ENCODE measurements at places on chromosomes 5 and 9. TPM values are rescaled to one million over a fixed set of nuclear protein-coding genes. Genes with fewer than 3 reads are reported as not detected.

DNA sequence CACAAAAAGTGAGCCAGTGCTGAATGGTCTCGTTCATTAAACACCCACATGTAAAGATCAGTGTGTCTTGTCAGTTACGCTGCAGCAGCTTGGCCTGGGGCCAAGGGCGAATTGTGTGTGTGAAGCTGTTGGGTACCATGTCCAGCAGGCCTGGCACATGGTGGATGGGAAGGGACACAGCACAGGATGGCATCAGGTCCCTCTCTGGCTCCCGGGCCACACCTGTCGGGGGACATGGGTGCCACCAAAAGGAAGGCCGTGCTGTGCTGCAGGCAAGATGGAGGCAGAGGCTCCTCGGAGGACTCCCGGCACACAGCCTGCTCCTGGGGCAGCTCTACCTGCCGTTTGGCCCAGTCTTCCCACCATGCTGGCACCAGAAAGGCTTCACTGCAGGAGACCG, 32.0 kb downstream of the NKD2 start:
- DNase-seq, result no peak

- DNase-seq, result no peak
Observed at GRCh38 chr5:62496876-62497275, 81.7 kb upstream of the LRRC70 start.

GRCh38 chr9:106758911-106759310, 104.1 kb upstream of the ZNF462 start:
- DNase-seq, result no peak

- no peak for DNase-seq
Observed at GRCh38 chr9:116806075-116806474, 119.0 kb downstream of the TRIM32 start.

- no peak for DNase-seq
Observed at GRCh38 chr9:133759946-133760345, 21.8 kb upstream of the SARDH start.

DNA sequence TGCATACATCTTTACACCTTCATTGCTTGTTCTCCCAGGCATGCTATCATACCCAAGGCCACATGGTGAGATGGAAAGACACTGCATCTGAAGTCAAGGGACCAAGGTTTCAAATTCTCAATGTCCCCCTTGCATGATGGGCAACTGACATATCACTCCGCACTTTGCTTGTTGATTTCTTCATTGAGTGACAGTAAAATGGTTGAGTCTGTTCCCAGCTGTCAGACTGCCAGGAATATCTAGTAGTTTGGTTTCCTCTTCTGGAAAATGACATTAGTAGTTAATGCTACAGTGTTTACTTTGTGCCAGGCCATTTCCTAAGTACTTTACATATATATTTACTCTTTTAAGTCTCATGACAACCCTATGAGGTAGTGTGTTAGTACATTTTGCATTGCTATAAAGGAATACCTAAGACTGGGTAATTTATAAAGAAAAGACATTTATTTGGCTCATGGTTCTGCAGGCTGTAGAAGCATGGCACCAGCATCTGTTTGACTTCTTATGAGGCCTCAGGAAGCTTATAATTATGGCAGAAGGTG, 114.4 kb downstream of the PCSK1 start:
- no peak for DNase-seq

GRCh38 chr5:80254767-80255430, 949 bp downstream of the SERINC5 start:
- DNase-seq, result no peak

DNA sequence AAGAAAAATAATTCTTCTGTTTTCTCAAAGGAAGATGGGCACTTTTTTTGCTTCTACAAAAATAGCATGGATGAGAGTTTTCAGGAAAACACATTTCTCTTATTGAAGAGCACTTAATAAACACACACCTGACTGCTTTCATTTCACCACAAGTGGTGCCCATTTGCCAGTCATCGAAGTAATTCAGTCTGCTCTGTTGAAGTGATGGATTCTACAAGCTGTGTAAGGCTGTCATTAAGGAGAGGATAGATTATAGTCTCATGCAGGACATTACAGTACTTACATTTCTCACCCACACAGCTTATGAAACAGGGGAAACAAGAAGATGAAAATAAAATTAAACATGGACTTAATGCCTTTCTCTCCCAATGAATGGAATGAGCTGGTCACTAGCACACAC, 165.2 kb downstream of the NR2F1-AS1 start:
- no peak for DNase-seq

GRCh38 chr9:20640331-20641187, 18.3 kb upstream of the MLLT3 start:
- DNase-seq, result peak; percentile 80

- no peak for DNase-seq
Observed at GRCh38 chr9:77291714-77292113, 114.4 kb downstream of the VPS13A start.

DNA sequence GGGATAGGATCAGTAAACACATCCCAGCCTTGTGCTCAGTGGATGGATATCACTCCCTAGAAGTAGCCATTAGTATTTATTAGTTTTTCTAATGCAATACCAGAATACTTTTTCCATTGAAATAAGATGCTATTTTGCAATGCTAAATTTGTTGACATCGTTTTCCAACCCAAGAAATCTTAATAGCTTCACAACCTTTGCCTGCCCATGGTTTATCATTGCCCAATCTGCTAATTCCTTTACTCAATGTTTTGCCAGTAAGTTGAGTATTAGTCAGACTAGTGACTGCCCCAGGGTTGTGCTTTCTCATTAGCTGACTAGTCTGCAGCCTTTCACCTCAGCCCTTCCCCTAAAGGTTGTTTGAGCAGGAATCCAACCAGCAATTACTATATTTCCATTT, 62.9 kb downstream of the NREP start:
- DNase-seq, result no peak

DNA sequence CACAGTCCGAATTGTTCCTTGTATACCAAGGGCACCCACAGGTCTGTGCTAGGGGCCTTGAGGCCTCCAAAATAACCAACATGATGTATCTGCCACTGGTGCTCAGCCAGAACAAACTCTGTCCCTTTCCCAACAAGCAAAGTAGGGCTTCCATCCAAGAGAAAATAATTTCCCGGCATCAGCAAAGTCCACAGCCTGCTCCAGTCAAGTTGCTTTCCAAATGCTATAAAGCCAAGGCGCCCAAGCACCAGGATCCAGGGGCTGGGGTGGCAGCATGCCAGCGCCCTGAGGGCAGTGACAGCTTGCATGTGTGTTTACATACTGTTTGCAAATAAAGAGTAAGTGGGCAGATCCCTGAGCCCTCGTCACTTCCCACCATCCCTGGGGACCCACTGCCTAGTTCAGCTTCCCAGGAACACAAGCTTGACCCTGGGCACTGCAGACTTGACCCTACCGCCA, 155.9 kb downstream of the ERCC6L2 start:
- no peak for DNase-seq

- DNase-seq, result no peak
Observed at GRCh38 chr5:180684623-180685161, 35.3 kb upstream of the FLT4 start.

DNA sequence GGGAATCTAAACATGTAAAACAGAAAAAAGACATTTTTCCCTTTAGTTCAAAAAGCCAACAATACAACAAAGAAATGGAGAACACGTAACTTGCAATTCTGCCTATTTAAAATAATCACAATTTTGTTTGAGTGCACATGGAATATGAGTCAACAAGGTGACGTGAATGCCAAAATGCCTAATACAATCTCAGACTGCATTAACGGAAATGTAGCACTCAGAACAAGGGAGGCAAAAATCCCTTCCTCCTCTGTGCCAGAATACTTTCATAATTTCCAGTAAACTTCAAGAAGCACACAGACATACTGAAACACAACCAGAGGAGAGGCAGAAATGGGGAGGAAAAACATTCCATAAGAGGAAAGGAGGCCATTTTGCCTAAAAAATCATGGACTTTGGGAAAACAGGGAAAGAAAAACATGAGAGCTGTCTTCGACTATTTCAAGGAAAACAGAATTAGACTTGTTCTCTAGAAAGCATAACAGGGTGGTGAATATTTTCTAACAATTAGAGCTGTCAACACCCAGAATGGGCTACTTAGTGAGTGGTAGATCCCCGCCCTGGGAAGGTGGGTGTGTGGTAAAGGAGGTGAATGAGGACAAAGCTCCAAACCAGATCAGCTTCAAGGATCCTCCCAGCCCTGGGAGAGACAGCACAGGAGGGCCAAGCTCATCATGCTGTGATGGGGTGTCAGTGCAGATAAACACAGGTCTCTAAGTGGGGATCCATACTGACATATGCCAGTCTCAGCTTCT, 48.2 kb downstream of the ABCA1 start:
- DNase-seq, result no peak

DNA sequence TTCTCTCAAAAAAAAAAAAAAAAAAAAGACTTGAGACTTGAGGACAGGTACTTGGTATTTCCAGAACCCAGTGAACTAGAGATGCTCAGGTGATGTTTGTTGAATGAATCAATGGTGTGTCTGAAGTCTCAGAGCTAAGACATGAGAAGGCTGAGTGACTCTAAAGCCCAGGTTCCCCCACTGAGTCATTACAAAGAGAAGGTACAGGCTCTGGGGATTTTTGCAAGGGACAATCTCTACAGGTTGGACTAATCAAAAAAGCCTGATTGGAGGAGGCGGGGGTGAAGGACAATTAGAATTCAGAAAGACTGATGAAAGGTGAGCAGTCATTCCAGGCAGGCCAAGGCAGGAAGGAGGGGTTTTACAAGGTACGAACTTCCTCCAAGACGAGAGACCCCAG, 8.2 kb upstream of the FABP6 start:
- no peak for DNase-seq

- peak; percentile 53 for DNase-seq
Observed at GRCh38 chr9:123225374-123225813, 43.0 kb downstream of the STRBP start.

DNA sequence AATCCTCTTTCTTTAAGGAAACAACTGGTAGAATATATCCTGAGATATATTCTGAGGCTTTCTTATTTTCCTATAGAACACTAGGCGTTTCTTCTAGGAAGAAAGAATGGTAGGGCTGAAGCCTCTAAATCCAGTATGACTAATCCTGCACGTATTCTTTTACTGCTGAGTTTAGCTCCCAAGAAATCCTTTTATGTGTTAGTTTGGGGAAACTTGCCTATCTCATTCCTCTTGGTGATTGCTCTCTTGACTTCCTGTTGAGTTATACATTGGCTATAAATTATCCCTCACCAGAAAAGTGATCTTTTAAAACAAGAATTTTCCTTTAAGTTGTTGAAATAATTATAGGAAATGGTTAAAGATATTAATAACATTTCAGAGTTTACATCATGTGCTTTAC, 422.9 kb downstream of the TMEM161B start:
- no peak for DNase-seq

DNA sequence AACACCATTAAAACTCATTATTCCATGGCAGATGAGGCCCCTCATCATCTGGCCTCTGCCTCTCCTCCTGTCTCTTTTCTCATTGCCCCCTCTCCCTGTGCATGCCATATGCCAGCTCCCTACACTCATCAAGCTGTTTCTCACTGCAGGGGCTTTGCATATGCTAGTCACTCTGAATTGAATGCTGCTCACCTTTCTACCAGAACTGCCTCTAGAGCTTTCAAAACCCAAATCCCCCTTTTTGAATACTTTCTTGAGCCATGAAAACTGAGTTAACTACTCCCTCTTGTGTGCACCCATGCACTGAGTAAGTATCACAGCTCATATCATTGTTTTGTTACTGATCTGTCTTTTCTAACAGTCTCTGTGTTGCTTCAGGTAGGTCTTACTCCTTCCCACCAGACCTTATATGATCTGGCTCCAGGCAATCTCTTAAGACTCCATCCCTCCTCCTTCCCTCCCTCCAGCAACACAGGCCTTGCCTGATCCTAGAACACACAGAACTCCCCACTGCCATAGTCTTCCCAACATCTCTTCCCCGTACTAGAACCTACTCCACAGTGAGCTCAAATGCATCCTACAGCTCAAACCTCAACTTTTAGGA, 60.5 kb downstream of the ASTN2 start:
- DNase-seq, result no peak

DNA sequence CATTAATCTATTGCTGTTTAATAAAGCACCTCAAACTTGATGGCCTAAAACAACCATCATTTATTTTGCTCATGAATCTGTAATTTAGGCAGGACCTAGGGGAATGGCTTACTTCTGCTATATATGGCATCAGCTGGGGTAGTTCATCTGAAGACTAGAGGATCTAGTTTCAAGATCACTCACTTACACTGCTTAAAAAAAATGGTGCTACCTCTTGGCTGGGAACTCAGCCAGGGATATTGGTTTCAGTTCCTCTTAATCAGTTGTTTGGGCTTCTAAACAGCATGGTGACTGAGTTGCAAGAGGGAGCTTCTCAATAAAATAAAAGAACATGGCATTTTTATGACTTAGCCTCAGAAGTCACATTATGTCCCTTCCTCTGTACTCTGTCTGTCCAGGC, 142.0 kb downstream of the FAM114A2 start:
- no peak for DNase-seq

GRCh38 chr5:61933787-61934626, 372.0 kb upstream of the KIF2A start:
- no peak for DNase-seq

DNA sequence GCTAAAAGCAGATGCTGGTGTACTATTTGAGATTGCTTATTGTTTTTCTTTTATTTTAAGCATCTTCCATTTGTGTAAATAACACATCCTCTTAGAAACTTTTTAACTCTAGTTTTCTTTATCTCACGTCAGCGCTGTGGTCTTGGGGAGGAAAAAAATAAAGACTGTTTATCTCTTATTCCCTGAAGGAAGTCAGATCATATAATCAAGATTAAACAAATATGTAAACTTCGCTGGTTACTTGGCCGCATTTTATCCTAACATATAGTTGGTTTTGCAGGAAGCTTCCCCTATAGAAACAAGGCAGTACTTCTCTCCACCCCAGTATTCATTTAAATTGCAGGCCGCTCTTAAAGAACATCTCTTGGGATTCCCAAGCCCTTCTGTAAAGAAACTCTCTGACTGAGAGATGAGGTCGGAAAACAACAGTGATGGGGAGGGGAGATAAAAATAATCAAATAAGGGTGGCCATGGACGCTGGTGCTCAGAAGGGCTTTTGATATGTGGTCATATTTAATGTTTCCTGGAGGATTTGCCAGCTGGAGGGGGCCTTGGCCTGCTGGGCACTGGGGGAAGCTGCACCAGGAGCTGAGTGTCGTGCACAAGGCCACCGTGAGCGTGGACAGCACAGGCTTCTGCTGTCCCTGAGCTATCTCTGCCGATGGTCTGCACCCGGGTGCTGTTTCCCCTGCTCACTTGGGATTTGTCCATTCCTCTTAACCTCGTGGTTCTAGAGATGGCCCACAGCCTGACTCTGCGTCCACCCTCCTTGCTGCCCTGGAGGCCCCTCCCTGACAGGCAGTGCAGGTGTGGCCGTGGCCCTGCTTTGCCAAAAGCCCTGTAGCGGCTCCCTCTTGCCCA, 23.8 kb downstream of the NEURL1B start:
- DNase-seq, result no peak

Gene RICTOR
- 14.1 TPM for total RNA-seq

Gene TNFSF15
- total RNA-seq, result 0.43 TPM

Gene KIF24
- 2.6 TPM for total RNA-seq

Gene RELL2
- total RNA-seq, result 29.5 TPM

Gene ABCA2
- total RNA-seq, result 9.1 TPM

Gene NOL6
- 165 TPM for total RNA-seq

Gene CSF1R
- total RNA-seq, result 0.10 TPM

Gene ARL10
- 7.0 TPM for total RNA-seq

Gene TXNDC15
- total RNA-seq, result 47.4 TPM

Gene LRRC26
- total RNA-seq, result not detected

Gene GLRA1
- total RNA-seq, result not detected

Gene OBP2B
- total RNA-seq, result not detected

Gene PRDM9
- not detected for total RNA-seq

Gene PCDHA5
- total RNA-seq, result not detected

Gene RABGAP1
- total RNA-seq, result 16.7 TPM

Gene BTNL9
- not detected for total RNA-seq
